ENCODE measurements at places on chromosomes 4 and X.

GRCh38 chr4:173345648-173346047 lies 11.5 kb upstream of the HMGB2 start:
- DNase-seq = no peak

GRCh38 chrX:53442322-53442631 lies 8.1 kb upstream of the HSD17B10 start:
- DNase-seq = no peak

DNA sequence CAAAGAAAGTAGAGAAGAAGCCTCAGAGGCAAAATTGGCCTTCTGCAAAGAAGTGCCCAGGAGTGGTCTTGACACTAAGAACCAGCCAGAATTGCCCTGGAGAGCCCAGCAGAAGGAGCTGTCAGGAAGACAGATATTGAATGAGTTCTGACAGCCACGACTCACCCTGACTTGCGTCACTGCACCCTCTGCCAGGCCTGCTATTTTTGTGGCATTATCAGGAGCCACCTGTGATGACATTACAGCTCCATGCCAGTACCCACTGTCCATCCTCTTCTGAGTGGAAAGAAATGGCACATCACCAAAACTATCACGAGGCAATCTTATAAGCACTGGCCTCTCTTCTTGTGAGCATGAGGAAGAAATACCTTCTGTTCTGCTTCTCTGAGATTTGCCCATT lies 67.7 kb downstream of the SMIM20 start:
- DNase-seq = no peak

DNA sequence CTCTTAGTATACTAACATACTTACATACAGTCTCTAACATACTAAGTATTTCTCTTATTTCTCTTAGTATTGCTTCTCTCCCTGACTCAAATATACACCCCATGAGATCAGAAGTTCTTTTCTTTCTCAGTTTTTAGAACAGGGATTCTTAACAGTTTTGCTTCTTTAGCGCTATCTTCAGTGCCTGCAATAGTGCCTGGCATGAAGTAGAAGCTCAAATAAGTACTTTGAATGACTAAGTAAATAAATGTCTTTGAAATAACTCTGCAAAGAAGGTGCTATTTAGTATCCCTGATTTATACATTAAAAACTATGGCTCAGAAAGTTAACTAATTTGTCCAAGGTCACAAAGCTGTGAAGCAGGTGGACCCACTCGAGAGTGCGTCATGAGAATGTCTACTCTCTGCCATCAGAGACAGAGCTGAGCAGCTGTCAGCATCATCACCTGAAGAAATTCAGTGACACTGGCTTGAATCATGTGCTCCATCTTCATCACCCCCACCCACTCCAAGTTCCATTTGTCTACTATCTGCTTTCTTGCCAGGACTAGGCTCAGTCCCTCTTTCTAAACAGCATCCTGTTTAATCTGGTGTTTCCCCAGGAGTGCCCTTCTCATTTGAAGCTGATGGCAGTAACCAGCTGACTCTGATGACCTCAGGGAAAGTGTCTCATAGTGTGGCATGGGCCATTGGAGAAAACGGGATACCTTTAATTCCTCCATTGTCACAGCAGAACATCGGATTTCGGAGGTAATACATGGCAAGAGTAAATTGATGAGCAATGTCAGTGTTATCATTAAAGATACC lies 83.1 kb downstream of the CC2D2A start:
- DNase-seq = no peak

DNA sequence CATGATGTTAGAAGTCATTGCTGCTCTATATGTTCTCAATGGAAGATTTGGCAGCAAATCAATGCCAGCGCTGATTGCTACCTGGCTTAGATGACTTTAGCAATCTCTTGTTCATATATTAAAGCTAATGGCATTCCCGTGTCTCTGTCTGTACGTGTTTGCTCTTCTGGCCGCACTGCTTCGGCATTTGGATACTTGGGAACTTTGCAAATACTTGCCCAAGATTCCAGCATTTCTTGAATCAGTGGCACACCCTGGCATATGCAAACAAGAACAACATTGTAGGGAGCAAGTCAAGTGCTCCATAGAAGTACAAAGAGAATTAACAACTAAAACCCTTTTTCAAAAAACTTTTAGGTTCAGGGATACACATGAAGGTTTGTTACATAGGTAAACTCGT lies 128.9 kb upstream of the TMEM164 start:
- no peak for DNase-seq

GRCh38 chr4:178671766-178672165 lies 1229.5 kb upstream of the AGA start:
- no peak for DNase-seq

DNA sequence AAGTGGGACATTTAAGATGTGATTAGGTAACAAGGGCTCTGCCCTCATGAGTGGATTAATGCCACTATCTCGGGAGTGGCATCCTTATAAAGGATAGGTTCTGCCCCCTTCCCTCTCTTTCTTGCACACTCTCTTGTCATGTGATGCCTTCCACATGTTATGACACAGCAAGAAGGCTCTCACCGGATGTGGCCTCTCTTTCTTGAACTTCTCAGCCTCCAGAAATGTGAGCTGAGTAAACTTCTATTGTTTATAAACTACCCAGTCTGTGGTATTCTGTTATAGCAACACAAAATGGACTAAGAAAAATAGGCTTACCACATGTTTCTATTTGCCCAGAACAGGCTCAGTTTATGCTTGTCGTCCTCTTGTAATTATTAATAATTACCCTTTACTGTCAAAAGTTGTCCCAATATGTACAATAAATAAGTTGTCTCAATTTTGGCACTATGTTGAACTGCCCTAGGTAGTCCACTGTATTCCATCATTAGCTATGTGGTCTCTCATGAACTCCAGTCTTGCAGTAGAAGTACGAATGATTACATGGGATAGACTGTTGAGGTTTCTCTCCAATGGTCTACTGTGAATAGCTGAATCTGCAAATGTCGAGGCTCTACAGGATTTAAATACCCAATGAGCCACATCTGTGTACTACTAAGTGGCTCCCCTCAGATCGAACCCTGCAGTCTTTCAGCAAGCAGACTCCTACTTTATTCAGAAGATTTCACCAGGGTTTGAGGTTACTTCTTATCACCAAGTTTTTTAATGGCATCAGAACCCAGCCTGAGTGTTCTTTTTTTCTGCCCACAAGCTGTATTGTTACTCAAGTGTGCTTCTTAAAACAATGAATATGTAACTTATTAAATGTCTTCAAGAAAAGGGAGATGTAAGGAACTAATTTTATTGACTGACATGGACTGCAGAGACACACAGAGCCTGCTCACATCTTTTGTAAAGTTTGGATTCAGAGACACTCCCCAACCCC lies 102.0 kb upstream of the LEF1 start:
- DNase-seq = no peak

- no peak for DNase-seq
Observed at GRCh38 chr4:186644311-186644638, 79.4 kb downstream of the FAT1 start.

GRCh38 chr4:40132816-40133215 lies 64.0 kb upstream of the RHOH start:
- no peak for DNase-seq

- no peak for DNase-seq
Observed at GRCh38 chr4:20621476-20621875, 78.8 kb upstream of the PACRGL start.

DNA sequence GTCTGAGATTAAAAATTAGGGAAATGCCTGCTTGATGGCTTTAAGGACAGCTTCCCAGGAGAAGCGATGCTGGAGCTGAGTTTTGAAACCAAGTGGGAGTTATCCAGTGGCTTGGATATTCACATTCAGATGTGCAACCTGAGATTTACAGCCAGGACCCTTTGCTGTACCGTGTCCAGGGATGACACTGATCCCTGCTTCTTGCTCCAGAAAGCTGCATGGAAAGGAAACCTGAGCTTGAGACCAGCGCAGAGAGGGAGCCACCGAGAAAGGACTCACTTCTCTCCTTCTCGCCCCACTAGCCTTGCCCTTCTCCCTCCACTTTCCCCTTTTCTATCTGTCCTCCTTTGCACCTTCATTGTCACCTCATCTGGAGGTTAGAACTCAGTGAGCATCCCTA lies 254.5 kb upstream of the PPARGC1A start:
- no peak for DNase-seq

- DNase-seq = no peak
Observed at GRCh38 chrX:110242371-110242770, 75.5 kb downstream of the AMMECR1 start.

- no peak for DNase-seq
Observed at GRCh38 chr4:164212714-164213113, 541.2 kb upstream of the SMIM31 start.

DNA sequence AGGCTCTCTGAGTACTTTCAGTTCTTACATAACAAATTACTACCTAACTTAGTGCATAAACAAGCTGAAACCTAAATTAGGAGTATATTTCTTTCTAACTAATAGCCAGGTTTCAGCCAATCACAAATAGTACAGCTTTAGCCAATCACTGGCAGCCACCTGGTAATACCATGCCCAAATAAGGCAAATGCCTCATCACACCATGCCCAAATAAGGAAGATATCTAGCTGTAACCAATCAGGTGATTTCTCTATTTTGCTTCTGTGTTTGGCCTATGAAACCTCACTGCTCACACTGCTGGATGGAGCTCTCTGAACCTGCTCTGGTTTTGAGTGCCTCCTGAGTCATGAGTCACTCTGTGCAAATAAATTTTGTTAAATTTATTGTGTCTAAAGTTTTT lies 113.5 kb downstream of the DDIT4L start:
- no peak for DNase-seq

- peak; percentile 71 for DNase-seq
Observed at GRCh38 chrX:72121383-72121782, 10.3 kb downstream of the RTL5 start.

GRCh38 chr4:189436207-189436606 lies 504.5 kb upstream of the FRG1 start:
- no peak for DNase-seq

GRCh38 chrX:80663331-80663730 lies 146.3 kb downstream of the BRWD3 start:
- DNase-seq = no peak

DNA sequence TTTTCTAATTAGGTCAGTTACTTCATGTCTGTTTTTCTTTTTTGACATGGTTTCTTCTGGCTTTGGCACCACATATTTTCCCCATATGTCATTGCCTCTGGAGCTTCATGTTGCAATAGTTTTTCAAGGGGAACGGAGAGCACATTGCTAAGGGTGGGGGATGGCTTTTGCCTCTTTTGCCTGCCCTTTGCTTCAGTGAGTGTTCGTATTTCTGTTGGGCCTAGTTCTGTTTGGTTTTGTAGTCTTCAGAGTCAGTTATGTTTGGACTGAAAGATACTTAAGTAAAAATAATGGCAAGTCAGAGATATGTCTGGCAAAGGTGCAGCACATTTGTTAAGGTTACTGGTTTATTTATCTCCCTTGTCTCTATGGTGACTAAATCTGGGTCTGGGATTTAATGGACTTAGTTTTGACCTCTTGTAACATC lies 29.1 kb downstream of the FHL1 start:
- peak; percentile 41 for DNase-seq

GRCh38 chr4:36414248-36414647 lies 132.8 kb downstream of the DTHD1 start:
- no peak for DNase-seq

DNA sequence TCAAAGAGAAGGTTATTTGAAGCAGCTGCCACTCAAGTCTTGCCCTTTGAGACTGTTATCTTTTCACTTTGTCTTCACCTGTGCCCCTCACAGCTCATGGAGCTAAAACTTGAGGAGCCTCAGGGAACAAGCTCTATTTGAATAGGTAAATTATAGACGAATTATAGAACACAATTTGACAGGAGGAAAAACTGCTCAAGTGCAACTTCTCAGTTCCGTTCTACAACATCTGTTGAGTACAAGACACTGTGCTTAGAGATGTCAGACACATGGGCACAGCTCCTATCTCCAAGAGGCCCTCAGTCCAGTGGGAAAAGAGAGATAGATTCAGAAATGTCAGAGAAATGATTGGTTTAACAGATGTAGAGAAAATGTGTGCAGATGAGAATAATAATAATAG lies 5.1 kb downstream of the PPP1R2C start:
- no peak for DNase-seq

DNA sequence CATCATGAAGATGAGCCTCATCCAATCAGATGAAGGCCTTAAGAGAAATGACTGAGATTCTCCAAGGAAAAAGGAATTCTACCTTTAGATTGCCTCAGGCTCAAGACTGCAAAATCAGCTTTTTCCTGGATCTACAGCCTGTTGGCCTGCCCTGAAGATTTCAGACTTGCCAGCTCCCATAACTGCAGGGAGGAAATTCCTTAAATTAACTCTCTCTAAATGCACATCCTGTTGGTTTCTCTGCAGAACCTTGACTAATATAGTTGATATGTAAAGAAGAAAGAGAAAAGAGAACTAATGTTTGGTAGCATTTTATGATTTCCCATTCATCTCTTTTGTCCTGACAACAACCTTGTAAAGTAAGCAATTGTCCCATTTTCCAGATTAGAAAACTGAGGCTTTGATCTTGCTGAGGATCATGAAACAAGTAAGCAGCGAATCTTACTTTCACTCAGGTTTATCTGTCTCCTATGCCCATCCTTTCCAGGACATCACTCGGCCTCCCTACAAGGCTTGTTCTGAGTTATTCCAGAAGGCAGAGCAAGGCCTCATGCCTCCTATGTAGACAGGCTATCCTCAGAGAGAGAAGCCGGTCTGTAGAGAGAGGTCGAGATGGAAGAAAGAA lies 115.0 kb upstream of the LDB2 start:
- DNase-seq = peak; percentile 27

DNA sequence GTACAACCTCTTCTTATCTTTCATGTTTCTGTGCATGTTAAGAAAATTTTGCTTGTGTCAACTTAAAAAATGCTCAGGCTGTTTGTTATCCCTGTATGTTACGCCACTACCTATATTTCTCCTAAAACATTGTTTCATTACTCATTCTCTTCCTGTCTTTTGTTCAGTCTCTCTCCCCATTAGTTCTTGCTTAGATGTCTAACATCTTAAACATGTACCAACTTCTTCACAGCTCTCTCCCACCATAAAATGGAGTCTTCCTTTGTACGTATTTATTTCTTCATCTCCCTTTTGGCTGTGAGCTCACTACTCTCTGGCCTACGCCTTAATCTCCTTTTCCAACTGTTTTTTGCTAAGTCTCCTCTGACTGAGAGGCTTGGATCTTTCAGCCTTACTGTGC lies 36.4 kb downstream of the PCDH7 start:
- DNase-seq = no peak

GRCh38 chr4:114040319-114041116 lies 61.1 kb upstream of the ARSJ start:
- DNase-seq = no peak

GRCh38 chr4:15755321-15756155 lies 22.6 kb upstream of the CD38 start:
- no peak for DNase-seq

DNA sequence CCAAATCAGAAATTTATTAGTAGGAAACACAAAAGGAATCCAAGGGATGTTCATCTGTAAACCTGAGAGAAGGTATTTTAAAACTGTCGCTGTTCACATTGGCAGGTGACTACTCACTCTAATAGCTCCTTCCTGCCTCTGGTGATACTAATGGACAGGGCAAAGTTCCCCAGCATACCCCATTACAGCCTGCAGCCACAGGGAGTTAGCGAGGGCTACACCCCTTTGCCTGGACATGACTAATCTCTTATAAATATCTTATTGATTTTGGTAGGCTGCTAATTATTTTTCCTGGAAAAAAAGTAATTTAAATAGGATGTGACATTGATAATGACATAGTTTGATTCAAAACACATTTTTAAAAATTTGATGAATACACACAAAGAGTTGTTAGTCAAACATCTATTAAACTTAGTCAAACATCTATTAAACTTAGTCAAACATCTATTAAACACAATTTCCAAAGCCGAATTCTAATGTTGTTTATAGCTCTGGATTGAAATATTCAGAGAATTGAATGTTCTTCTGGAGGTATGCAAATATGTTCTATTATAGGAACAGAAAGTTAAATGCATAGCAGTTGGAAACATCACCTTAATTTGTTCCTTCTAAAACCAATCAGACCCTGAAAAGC lies 83.0 kb upstream of the CBR4 start:
- no peak for DNase-seq

All from femur (tissue), 1 donor.